Upper lobe of right lung (tissue), 1 donor: ENCODE measurements at places on chromosomes 13 and 19. TPM values are rescaled to one million over a fixed set of nuclear protein-coding genes. Genes with fewer than 3 reads are reported as not detected.

The FPR2 gene
- 12.5 TPM for total RNA-seq

DNA sequence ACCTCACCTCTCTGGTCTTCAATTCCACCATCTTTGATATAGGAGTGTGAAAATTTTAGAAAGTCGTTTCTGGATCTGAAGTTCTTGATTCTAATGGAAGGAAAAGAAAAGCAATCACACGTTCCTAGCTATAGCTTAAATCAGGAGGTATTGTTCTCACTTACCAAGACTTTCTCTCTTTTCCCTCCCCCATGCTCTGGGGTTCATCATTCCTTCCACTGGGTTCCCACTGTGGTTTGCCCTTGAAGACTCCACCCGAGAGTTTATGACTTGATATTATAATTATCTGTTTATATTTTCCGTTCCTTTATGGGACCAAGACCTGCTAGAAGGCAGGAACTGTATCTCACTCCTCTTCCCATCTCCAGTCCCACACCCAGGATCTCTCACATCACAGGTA is 76.6 kb downstream of the AKAP11 start:
- H3K27ac ChIP-seq: no peak overlapping the region
- H3K27me3 ChIP-seq: no peaks in the 10 kb centered on the region
- H3K36me3 ChIP-seq: no peaks in the 10 kb centered on the region
- H3K4me1 ChIP-seq: no peaks in the 10 kb centered on the region

DNA sequence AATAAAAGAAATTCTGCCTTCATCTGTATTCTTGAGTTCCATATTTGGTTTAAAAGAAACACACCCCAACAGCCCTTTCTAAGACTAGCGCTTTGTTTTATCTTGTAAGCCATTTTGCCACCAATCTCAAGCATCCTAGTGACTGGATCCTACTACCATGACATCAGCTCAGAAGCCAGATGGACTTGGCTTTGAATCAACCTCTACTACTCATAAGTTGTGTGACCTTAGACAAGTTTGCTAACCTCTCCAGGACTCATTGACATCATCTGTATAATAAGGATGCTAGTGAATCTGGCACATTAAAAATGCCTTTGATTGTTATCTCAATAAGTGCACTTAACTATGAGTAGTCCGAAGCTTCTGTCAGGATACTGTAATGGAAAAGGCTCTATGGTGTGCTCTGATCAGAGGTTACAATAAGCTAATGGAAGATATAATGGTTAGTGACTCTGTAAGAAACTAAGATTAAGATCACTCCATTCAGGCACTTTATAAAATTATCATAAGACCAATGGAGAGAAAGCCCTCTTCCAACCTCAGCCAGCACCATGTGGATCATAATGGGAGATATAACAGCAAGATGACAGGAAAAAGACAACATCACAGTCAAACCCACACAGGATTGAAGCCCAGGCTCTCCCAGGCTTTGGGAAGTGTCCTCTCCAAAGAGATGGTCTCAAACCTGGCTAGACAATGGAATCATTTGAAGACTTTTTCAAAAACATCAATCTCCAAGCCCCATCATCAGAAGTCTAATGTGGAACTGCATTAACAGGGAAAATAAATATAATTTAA is 180.6 kb upstream of the MIR17HG start:
- H3K27me3 ChIP-seq: no peaks in the 10 kb centered on the region
- no peaks in the 10 kb centered on the region for H3K4me1 ChIP-seq
- no peak for DNase-seq
- no peak overlapping the region for H3K27ac ChIP-seq

DNA sequence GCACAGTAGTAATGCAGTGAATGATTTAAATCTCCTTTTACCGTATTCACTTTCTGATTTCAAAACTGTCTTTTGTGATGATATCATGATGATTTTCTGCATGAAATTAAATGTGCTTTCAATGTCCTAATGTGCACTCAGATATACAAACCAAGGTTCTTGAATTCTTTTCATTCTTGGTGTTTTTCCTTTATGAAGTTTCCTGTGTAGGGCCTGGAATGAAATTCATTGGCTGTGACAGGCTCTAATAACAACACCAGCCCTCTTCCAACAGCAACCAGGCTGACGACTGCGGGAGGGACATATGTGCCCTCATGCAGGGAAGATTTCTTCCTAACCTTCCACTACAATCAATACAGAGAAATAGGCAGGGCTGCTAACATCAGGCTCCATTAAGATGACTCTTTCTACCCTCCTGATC is 1052.0 kb downstream of the DIAPH3 start:
- no peak for DNase-seq
- H3K27me3 ChIP-seq: no peaks in the 10 kb centered on the region
- no peaks in the 10 kb centered on the region for H3K4me1 ChIP-seq
- H3K27ac ChIP-seq: no peak overlapping the region
- H3K36me3 ChIP-seq: no peaks in the 10 kb centered on the region
- no peak overlapping the region for H3K4me3 ChIP-seq

The KLHL1 gene
- total RNA-seq: not detected

GRCh38 chr13:93058301-93058700 is 168.3 kb upstream of the GPC6 start:
- no peaks in the 10 kb centered on the region for H3K27me3 ChIP-seq
- no peaks in the 10 kb centered on the region for H3K36me3 ChIP-seq
- DNase-seq: no peak
